ENCODE measurements at places on chromosomes 2 and 18. TPM values are rescaled to one million over a fixed set of nuclear protein-coding genes. Genes with fewer than 3 reads are reported as not detected.

The CAPN14 gene
- polyA plus RNA-seq = not detected

The SNORC gene
- polyA plus RNA-seq = 2.4 TPM

The PNO1 gene
- 7.9 TPM for polyA plus RNA-seq

The DNAH6 gene
- polyA plus RNA-seq = 0.71 TPM

The LYG2 gene
- polyA plus RNA-seq = not detected

The SLC23A3 gene
- polyA plus RNA-seq = 0.94 TPM

The EVX2 gene
- not detected for polyA plus RNA-seq

The IL1R2 gene
- polyA plus RNA-seq = 4.4 TPM

The LRRTM1 gene
- not detected for polyA plus RNA-seq

The NOSTRIN gene
- polyA plus RNA-seq = 11.5 TPM

The CRYGC gene
- not detected for polyA plus RNA-seq

The SERPINB13 gene
- not detected for polyA plus RNA-seq

The PROKR1 gene
- not detected for polyA plus RNA-seq

The NT5C1B gene
- 0.63 TPM for polyA plus RNA-seq

The ITGA4 gene
- 1.6 TPM for polyA plus RNA-seq

The PPIL3 gene
- polyA plus RNA-seq = 9.1 TPM

The CHRNG gene
- not detected for polyA plus RNA-seq

The CCDC141 gene
- 0.40 TPM for polyA plus RNA-seq

The ANKRD29 gene
- 0.14 TPM for polyA plus RNA-seq

The DCDC2C gene
- polyA plus RNA-seq = not detected

The SIX3 gene
- polyA plus RNA-seq = not detected

The CYP27C1 gene
- polyA plus RNA-seq = 0.02 TPM

The PARD6G gene
- polyA plus RNA-seq = 1.5 TPM

The VWA3B gene
- 0.08 TPM for polyA plus RNA-seq

The POTEE gene
- polyA plus RNA-seq = not detected

The CENPA gene
- polyA plus RNA-seq = 1.2 TPM

The CERKL gene
- polyA plus RNA-seq = not detected

The HOXD13 gene
- not detected for polyA plus RNA-seq

The MDH1B gene
- polyA plus RNA-seq = 0.18 TPM
